ENCODE measurements at places on chromosomes 5 and 9. TPM values are rescaled to one million over a fixed set of nuclear protein-coding genes. Genes with fewer than 3 reads are reported as not detected.

TMC1 gene
- 0.61 TPM for total RNA-seq

SH3GL2 gene
- total RNA-seq: 0.28 TPM

PPP2R2B gene
- 6.6 TPM for total RNA-seq

DNA sequence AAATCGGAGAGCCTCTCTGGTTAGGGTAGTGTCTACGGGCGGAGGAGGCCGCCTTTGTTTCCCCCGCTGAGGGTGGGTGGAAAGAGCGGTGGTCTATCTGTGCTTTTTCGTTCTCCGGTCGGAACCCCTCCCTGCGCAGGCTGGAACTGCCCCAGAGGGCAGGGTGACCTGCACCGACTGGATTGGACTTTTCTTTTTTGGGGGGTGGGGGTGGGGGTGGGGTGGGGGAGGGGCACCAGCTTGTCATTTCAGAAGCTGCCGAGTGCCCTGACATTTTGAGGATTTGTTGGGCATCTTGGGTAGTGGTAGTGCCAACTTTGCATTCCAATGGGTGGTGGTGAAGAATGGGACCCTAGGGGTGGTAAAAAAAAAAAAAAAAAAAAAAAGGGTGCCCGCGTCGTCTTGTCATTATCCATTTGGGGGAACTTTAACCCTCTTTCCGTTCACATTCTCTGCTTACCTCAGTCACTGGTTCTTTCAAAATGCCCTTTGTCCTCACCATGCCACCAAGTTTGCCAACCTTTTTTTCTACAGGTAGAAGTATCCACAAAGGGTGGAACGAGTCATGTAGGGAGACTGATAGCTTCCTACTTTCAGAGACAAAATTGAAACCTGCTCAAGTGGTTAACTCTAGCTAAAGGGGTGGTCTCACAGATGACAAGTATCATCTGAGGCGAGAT lies 1.3 kb downstream of the UBE2R2 start:
- peaks cover 58% of the 10 kb centered on the region for H3K4me1 ChIP-seq
- no peaks in the 10 kb centered on the region for H3K36me3 ChIP-seq
- H3K27me3 ChIP-seq: no peaks in the 10 kb centered on the region

DNA sequence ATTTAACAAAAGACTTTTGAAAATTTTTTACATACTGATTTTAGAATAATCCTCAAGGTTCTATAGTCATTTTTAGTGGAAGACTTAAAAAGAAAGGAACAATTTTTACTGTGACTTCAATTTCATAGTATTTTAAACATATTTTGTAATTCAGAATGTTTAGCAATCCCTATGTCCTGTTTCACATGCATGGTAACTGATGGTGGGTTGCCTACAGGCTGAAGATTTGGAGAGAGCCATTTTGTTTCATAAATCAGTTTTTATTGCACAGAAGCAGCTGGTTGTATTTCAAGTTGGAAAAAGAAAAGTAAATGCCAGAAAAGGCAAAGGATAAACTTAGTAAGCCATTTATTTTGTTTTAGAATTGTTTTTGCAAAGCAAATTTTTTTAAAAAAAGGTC lies 24.0 kb downstream of the STARD4 start:
- peaks cover 1% of the 10 kb centered on the region for H3K4me1 ChIP-seq
- H3K27me3 ChIP-seq: no peaks in the 10 kb centered on the region
- H3K36me3 ChIP-seq: no peaks in the 10 kb centered on the region
- DNase-seq: no peak
- no peak overlapping the region for H3K27ac ChIP-seq

- H3K27ac ChIP-seq: no peak overlapping the region
- H3K4me1 ChIP-seq: no peaks in the 10 kb centered on the region
- no peak overlapping the region for H3K4me3 ChIP-seq
- H3K36me3 ChIP-seq: no peaks in the 10 kb centered on the region
- peak; percentile 32 for DNase-seq
These were observed 10.2 kb downstream of the MAMDC2 start for GRCh38 chr9:70053864-70054263.

GRCh38 chr5:180785794-180786221 lies 16.8 kb downstream of the MGAT1 start:
- no peak for DNase-seq
- no peaks in the 10 kb centered on the region for H3K36me3 ChIP-seq
- peak overlapping the region; percentile 93 for H3K27ac ChIP-seq
- no peaks in the 10 kb centered on the region for H3K27me3 ChIP-seq
- peaks cover 27% of the 10 kb centered on the region for H3K4me1 ChIP-seq

GRCh38 chr9:92706218-92706940 lies 36.4 kb upstream of the IPPK start:
- H3K4me1 ChIP-seq: no peaks in the 10 kb centered on the region
- H3K4me3 ChIP-seq: no peak overlapping the region
- H3K27ac ChIP-seq: no peak overlapping the region
- DNase-seq: peak; percentile 53
- H3K36me3 ChIP-seq: peaks cover 3% of the 10 kb centered on the region
- H3K27me3 ChIP-seq: no peaks in the 10 kb centered on the region

DNA sequence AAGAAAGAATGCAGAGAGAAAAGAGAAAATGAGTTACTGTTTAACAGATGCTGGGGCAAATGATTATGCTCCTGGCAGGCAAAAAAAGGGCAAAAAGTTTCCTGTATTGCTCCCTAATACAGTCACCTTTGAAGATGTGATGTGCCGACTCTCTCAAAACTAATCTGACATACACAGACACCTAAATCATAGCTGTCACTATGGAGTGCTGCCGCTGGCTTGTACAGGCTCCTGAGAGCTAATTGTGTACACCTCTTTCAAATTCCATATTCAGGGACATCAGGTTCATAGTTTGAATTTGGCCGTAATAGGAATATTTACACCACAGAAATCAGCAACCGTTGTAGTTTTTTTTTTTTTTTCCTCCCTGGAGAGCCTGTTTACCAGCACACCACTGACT lies 12.4 kb upstream of the FOCAD start:
- H3K36me3 ChIP-seq: no peaks in the 10 kb centered on the region
- H3K4me3 ChIP-seq: no peak overlapping the region
- no peak for DNase-seq
- no peak overlapping the region for H3K27ac ChIP-seq
- no peaks in the 10 kb centered on the region for H3K27me3 ChIP-seq

GRCh38 chr5:104199771-104200170 lies 637.2 kb upstream of the NUDT12 start:
- H3K4me3 ChIP-seq: no peak overlapping the region
- no peak for DNase-seq
- no peaks in the 10 kb centered on the region for H3K27me3 ChIP-seq
- H3K27ac ChIP-seq: no peak overlapping the region
- H3K36me3 ChIP-seq: no peaks in the 10 kb centered on the region
- no peaks in the 10 kb centered on the region for H3K4me1 ChIP-seq

DNA sequence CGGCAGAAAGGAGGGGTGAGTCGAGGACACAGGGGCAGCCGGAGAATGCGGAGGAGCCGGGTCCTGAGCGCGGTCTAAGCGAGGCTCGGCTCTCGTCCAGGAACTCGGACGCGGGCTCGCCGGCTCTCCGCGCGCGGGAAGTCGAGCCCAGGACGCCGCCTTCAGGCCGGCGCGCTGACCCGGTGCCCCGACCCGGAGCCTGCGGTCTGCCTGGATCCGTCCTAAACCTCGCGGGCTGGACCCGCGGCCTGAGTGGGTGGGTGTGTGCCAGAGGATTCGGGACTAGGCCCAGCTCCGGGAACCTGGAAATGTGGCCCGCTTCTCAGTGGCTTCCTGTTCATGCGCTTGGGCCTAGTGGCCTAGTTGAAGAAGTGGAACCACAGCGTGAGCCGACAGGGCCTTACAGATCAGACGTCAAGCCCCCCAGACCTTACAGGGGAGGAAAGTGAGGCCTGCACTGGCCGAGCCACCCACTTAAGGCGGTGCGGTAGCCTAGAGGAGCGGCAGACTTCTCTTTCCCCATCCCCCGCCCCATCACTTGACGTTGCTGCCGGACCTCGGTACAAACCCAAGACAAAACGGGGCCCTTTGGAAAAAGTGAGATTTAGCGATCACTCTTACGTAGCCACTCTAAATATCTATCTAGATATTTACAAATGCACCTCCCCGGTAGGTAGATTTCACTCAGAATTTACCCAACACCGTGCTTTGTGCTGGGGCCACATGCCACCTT lies 1.2 kb downstream of the CDKN2B-AS1 start:
- H3K4me3 ChIP-seq: peak overlapping the region; percentile 42
- peak overlapping the region; percentile 93 for H3K27ac ChIP-seq
- no peaks in the 10 kb centered on the region for H3K36me3 ChIP-seq
- H3K4me1 ChIP-seq: no peaks in the 10 kb centered on the region
- DNase-seq: peak; percentile 64
- H3K27me3 ChIP-seq: no peaks in the 10 kb centered on the region

- no peaks in the 10 kb centered on the region for H3K27me3 ChIP-seq
- no peak overlapping the region for H3K4me3 ChIP-seq
- no peak for DNase-seq
- H3K27ac ChIP-seq: no peak overlapping the region
- no peaks in the 10 kb centered on the region for H3K36me3 ChIP-seq
These were observed 766.2 kb downstream of the PTPRD start for GRCh38 chr9:9846557-9846956.

DNA sequence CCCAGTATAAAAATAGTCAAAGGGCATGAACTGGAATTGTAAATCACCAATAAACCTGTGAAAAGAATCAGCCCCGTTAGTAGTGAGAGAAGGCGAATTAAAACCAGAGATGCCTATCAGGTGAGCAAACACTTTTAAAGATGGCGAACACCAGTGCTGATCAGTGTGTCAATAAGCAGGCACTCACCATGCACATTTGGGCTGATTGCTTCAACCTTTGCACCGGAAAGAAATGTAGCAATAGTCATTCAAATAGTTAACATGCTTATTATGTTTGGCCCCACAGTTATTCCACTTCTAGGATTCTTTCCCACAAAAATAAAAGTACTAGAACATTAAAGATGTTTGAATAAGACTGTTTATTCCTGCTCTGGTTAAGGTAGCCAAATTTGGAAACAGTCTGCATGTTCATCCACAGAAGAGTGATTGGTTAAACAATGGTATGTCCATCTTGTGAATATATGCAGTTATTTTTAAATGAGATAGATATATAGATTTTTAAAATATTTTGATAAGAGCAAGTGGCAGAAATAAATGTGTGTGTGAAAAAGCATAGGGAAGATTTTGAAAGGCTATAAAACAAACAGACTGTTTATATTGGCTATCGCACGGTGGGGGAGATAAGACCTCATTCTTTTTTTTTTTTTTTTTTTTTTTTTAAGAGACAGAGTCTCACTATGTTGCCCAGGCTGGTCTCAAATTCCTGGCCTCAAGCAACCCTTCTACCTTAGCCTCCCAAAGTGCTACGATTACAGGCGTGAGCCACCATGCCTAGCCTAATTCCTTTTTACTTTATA lies 112.2 kb downstream of the PIP5K1B start:
- no peaks in the 10 kb centered on the region for H3K4me1 ChIP-seq
- H3K27me3 ChIP-seq: no peaks in the 10 kb centered on the region
- no peaks in the 10 kb centered on the region for H3K36me3 ChIP-seq
- no peak overlapping the region for H3K4me3 ChIP-seq
- H3K27ac ChIP-seq: no peak overlapping the region

- H3K27ac ChIP-seq: no peak overlapping the region
- H3K4me3 ChIP-seq: no peak overlapping the region
- H3K4me1 ChIP-seq: no peaks in the 10 kb centered on the region
- no peak for DNase-seq
These were observed 349.2 kb upstream of the ADAMTSL1 start for GRCh38 chr9:18124760-18125159.

- H3K27me3 ChIP-seq: no peaks in the 10 kb centered on the region
- no peak overlapping the region for H3K4me3 ChIP-seq
- no peaks in the 10 kb centered on the region for H3K4me1 ChIP-seq
- no peak for DNase-seq
- no peaks in the 10 kb centered on the region for H3K36me3 ChIP-seq
These were observed 652.3 kb downstream of the BNC2 start for GRCh38 chr9:16217943-16218701.

DNA sequence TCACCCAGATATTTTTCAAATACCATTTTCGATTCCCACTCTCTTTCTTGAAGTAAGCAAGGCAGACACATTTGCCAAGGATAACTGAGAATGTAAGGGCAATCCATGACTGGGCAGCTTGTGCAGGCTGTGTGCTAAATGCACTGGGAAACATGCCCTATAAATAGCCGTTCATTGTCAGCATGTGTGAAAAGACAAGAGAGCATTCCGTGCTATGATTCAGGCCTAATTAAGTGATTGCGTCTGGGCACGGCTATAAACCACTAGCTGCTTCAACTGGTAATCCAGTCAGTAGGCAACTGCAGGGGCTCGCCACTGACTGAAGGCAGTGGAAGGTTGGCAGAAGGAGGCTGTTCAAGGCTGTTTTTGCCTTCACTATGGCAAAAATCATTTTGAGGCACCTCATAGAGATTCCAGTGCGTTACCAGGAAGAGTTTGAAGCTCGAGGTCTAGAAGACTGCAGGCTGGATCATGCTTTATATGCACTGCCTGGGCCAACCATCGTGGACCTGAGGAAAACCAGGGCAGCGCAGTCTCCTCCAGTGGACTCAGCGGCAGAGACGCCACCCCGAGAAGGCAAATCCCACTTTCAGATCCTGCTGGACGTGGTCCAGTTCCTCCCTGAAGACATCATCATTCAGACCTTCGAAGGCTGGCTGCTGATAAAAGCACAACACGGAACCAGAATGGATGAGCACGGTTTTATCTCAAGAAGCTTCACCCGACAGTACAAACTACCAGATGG lies at the start of gene HSPB3:
Gene HSPB3, plus strand, starts transcription at position 287 of the 745 bp plus-strand sequence. Its CDS starts 91 bp downstream, at position 378.
- H3K27me3 ChIP-seq: no peaks in the 10 kb centered on the region
- no peak within 1 kb of the TSS for H3K27ac ChIP-seq
- H3K36me3 ChIP-seq: no peaks in the 10 kb centered on the region

DNA sequence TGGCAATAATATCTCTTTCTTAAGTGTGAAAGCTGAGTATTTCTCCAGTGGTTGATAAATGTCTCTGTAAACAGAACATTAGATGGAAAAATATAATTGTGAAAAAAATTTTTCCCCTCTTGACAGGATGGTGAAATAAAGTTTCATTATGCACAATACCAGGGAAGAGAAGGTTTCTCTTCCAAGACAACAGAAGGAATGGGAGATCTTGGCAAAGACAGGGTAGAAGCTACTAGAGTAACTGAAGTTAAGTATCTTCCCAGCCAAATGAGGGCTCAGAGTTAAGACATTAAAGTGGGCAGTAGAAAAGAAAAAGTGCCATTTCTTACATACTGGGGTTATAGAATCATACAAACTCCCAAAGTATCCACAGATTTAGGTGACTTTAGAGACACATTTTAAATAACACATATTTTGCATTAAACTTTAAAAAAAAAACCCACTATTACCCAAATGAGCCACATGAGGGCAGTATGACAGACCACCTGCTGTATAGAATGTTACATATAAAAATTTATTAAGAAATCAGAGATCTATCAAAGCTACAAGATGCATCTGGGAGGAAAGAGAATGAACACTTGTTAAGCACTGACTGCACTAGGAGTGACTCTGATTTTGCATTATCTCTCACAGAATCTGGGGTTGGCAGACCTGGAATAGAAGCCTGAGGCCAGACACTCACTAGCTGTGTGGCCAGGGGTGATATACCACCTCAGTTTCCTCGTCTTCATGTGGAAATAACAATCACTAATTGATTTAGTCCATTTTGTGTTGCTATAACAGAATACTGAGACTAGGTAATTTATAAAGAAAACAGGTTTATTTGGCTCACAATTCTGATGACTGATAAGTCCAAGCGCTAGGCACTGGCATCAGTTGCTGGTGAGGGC lies 98.5 kb downstream of the ARSB start:
- H3K27ac ChIP-seq: no peak overlapping the region
- no peak for DNase-seq
- H3K27me3 ChIP-seq: no peaks in the 10 kb centered on the region
